ENCODE measurements at places on chromosomes 11 and 22.

GRCh38 chr22:40506762-40507161 lies 129.8 kb downstream of the MRTFA start:
- no peak for DNase-seq

DNA sequence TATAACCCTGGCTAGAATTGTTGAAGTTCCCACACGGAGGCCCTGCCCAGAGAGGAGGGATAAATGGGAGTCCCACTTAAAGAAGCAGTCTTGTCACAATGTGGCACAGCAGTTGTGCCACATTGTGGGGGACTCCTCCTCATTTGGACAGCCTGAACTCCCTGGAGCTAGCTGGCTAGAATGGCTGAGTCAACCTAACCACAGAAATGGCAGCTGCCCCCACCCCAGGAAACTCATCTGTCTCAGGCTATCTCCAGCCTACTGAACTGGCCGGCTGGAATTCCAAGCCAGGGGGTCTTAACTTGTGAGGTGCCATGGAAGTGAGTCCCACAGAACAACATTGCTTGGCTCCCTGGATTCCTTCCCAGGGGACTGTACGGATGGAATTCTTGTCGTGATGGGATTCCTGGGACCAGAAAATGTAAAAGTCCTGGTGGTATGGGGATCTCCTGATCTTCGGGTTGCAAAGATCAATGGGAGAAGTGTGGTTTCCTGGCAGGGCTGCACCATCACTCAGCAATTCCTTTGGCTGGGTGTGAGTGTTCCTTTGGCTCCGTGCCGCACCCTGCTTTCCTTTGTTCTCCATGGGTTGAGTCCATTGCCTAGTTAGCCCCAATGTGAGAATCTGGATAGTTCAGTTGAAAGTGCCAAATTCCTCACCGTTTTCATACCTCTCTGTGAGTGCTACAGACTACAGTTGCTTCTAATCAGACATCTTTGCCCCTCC lies 791.2 kb upstream of the FAT3 start:
- DNase-seq = peak; percentile 5

DNA sequence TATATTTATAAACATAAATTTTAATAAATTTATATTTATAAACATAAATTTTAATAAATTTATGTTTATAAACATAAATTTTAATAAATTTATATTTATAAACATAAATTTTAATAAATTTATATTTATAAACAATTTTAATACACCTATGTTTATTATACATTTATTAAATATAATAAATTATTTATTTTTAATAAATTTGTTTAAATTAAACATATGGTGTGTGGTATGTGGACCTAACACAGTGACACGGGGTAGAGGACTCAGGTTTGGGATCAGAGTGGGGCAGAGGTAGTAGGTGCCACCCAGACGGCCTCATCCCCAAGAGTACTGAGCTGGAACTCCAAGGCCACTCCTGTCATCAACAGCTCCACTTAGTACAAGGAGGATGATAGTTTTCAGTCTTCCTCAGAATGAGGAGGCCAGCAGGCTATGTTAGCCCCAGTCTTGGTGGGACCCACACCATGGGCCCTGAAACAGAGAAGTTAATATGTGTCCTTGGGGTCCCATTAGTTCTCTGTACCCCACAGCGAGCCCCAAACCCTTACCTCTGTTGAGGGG lies 46.7 kb upstream of the BID start:
- DNase-seq = peak; percentile 13

DNA sequence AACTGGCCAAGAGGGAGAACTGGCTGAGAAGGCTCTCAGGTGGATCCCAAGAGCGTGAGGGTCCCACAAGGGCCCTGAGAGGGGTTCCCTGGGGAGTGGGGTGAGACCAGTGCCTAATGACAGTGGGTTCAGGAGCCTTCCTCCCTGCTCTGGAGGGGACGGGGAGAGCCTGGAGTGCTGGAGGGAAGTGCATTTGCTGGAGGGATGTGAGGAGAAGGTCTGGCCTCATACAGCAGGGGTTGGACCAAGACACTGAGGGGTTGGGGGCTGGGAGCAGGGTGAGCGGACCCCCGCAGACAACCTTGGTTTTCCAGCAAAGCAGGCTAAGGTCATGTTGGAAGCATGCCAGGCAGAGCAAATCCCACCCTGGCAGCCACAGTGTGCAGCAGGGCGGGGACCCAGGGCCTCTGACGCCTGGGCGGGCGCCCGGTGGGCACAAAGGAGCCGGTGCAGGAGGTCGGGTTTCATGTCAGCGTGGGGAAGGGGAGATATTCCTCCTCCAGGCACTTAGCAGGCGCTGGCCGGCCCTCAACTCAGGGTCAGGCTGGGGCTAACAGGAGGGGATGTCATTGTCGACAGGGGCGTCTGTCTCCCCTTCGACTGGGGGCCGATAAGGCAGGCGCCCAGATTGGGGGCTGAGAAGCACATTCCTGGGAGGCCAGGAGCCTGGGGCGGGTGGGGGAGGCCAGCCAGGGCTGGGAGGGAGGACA lies 3.1 kb upstream of the DERL3 start:
- no peak for DNase-seq

GRCh38 chr11:10155793-10156490 lies 138.1 kb downstream of the SBF2 start:
- DNase-seq = no peak

- DNase-seq = peak; percentile 61
Observed at GRCh38 chr11:96054870-96055705, 131.2 kb upstream of the MTMR2 start.
